ENCODE measurements at places on chromosomes 12 and 14.
A peak's percentile ranks its signal among the peaks of the same experiment; 100 is the strongest.

- peak; percentile 59 for DNase-seq
These were observed 1.1 kb downstream of the MIS18BP1 start for GRCh38 chr14:45251912-45252311.

DNA sequence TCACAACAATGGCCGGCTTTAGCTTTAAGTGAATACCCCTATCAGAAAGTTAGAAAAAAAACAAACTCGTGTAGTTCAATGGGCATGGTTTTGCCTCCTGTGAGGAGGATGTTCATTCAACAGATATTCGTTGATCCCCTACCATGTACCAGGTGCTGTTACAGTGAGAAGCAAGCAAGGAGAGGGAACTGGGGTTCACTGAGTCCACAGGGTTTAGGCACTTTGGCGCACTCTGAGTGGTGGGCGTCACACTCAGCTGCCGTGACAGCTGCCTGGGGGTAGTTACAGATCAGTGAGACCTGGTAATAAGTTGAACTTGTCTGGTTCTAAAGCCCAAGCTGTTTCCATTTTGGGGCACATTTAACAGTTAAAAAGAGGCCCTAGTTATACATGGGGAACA lies 74.2 kb downstream of the PAPOLA start:
- no peak for DNase-seq

- no peak for DNase-seq
These were observed 30.8 kb downstream of the ADCK1 start for GRCh38 chr14:77830692-77831091.

DNA sequence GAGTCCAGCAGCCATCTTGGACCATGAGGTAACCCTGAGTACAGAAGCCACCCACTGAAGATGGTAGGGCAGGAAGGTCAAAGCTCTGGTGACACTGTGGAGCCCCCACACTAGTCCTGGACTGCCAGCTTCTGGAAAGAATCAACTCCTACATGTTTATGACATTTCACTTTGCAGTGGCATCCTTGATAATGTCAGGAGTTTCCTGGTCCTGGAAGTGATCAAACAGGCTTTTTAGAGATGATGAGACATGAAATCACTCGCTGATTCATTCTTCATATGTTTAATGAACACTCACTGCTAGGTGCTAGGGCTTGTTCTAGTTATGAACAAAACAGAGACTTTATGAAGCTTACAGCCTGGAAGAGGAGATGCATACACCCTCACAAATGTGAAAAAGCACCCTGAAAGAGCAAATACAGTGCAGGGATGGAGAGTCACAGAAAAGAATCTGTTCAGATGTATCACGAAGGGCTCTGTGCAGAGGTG lies 15.8 kb upstream of the HNF1A start:
- no peak for DNase-seq

DNA sequence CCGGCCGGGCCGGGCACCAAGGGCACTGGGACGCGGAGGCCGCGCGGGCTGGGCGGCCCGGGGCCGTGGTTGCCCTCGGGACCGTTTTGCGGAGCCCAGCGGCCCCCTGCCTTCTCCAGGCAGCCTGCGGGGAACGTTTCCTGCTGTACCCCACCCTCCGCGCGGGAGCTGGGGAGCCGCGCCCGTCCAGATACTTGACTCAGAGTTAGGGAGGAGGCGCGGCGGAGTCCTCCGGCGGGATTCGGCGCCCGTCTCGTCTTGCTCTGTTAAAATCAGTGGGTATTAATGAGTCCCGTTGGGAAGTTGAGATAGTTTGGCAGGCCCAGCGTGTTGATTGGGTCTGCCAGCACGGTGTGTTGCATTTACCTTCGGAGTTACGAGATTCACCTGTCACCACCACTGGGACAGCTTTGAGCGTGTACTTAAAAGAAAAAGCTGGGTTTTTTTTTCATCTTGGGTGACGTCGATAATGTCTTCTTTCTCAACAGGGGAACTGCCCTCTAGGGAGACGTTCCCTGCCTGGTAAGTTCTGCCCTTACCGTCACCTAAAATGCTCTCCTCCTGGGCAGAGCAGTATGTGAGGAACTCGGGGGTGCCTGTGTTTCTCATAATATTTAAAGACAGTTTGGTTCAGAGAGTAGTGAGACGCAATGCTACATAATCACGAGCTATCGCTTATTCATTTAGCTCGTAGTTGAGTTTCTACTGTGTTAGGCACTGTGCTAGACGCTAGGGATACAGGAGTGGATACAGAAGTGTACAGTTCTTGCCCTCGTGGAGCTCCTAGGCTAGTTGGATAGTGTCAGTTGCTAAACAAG lies 596 bp downstream of the DLST start:
- DNase-seq, result peak; percentile 52

- no peak for DNase-seq
These were observed 83.8 kb downstream of the DNAH10 start for GRCh38 chr12:123845881-123846280.

GRCh38 chr14:69363055-69363454 lies 35.0 kb downstream of the ERH start:
- no peak for DNase-seq

DNA sequence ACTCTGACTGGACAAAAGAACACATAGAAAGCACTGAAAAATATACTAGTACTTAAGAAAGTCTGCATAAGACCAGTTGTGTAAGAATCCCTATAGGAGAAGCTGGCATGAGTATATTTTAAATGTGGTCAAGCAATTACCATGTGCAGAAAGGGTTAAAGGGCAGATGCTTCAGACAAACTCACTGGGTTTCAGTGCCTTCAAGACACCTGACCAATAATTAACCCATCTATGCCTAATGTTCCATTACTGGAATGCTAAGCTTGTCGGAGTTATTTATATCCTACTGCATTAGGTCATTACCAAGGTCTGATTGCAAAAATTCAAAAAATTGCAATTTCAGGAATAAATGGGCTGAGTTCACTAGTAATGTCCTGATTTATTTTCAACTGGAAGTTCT lies 41.3 kb downstream of the HNRNPC start:
- DNase-seq, result no peak

- peak; percentile 57 for DNase-seq
These were observed 98.4 kb upstream of the TBX5 start for GRCh38 chr12:114504311-114504710.

DNA sequence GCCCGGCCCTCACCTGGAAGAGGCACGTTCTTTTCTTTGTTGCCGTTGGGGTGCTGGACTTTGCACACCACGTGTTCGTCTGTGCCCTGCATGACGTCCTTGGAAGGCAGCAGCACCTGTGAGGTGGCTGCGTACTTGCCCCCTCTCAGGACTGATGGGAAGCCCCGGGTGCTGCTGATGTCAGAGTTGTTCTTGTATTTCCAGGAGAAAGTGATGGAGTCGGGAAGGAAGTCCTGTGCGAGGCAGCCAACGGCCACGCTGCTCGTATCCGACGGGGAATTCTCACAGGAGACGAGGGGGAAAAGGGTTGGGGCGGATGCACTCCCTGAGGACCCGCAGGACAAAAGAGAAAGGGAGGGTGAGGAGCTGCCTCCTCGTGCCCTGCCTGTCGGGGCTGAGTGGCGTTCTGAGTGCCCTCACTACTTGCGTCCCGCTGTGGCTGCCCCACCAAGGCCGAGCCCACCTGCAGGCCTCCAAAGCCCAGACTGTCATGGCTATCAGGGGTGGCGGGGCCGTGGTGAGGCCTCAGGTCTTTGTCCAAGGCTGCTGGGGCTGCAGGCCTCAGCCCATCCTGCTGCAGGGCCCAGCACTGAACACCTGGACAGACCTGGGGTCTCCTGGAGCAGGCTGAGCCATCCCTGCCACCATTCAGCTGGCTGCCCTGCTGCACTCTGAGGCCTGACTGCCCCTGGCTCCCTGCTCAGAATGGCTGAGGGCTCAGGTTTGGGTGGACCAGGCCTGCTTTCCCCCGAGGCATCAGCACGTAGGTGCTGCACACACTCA lies 329.7 kb downstream of the TMEM121 start:
- no peak for DNase-seq

GRCh38 chr12:121786440-121786825 lies 7.1 kb downstream of the RHOF start:
- DNase-seq, result no peak

DNA sequence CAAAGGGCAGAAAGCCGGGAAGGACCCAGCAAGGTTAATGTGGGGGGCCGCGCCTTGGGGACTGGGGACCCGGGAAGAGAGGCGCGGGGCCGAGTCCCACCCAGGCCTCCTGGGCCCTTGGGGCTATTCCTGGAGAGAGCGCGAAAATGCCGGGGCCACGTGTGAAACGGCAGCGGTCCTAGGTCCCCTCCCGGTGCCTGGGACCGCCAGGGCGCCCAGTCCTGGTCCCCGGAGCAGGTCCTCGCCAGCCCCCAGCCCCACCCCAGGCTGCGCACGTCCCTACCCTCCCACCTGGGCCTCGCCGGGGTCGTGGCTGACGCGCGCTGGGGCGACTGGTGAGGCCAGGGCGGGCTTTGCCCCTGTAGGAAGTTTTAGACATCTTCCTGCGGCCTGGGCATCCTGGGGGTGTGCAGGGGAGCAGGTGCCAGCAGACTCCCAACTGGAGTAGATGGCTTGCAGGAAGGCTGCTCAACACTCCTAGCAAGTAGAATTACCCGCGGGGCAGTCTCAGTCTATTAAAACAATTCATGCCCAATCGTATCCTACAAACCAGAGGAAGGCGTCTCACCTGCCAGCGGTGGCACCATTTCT lies 708 bp downstream of the FAR2 start:
- no peak for DNase-seq

DNA sequence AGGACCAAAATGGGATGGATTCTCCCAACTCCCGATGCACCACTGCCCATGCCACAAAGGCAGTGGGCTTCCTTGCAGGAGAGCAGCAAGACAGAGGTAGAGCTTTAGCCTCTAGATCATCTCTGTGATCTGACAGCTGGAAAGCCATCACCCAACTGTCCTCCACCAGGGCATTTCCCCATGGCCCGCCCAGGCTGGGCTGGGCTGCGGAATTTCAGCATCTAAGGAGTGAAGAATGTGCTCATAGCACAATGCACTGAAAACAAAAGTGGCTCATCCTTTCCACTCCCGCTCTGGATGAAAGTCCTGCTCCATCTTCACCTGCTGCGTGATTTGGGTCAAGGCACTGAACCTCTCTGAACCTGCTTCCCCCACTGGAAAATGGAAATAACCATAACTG lies 5.6 kb downstream of the SYNE3 start:
- no peak for DNase-seq

GRCh38 chr14:22547313-22547947 lies 41.6 kb downstream of the DAD1 start:
- DNase-seq, result no peak

DNA sequence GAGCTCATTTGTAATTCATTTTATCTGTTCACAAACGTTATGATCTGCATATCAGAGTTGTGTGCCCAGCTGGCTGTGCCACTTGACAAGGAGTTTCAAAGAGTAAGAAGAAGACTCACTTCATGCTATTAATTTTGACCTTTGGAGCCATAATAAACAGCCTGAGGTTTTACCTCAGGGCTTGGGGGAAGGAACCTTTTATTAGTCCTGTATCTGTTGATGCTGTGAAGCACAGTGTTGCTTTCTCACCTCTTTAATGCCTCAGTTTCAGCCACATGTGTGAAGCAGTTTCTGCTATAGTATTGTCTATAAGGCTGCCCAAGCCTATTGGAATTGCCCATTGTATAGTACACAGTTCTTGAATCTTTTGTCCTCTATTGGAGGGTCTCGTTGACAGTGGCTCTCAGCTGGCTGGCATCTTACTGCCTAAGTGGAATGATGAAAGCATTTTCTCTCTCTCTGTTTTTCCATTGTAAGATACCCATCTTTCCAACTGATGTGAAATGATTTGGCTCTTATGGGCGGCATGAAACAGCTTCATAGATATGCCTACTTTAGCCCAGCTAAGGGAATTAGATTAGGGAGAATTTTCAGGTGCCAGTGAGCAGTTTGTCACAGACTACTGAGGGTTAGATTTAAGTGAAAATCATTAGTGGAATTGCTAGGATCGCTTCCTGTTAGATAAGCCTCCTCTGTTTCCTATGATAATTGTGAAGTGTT lies 34.7 kb downstream of the GPATCH2L start:
- DNase-seq, result no peak

- DNase-seq, result no peak
These were observed 52.0 kb downstream of the SLC38A6 start for GRCh38 chr14:61033054-61033453.

DNA sequence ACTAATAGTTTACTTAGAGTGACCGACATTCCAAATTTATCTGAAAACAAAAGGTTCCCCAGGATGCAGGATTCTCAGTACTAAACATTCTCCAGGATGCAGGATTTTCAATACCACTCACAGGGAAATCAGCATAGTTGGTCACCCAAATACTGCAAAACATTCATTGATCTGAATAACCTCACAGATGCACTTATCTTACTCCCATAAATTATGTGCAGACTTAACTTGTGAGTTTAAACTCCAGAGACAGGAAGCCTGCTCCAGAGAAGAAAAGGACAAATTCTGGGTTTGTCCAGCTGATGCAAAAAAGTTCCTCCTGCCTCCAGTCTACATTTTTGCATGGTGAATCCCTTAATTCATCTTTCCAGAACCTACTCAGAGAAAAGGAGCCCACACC lies 514.2 kb upstream of the TMEM132C start:
- no peak for DNase-seq

Measured in lung (tissue), 17 donors.